ENCODE measurements at places on chromosomes 16 and 17.

DNA sequence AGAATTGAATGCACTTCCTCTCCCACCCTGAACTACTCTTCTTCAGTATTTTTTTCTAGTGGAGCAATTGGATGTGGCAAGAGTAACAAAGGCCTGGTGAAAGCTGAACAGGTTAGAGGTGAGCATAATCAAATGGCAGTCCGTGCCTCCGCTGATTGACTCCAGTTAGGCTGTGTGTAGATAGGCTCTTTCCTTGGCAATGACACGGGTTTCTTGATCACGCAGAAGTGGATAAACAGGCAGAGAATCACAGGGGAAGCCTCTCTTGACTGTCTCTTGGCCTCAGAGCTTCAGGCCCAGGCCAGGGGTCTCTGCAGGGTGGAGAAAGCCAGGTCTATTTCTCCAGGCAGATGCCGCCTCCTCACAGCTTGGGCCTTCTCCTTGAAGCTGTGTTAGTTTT is 4.2 kb downstream of the CD300LB start:
- no peak for DNase-seq

GRCh38 chr17:6163612-6164333 is 93.6 kb downstream of the WSCD1 start:
- DNase-seq = peak; percentile 22

DNA sequence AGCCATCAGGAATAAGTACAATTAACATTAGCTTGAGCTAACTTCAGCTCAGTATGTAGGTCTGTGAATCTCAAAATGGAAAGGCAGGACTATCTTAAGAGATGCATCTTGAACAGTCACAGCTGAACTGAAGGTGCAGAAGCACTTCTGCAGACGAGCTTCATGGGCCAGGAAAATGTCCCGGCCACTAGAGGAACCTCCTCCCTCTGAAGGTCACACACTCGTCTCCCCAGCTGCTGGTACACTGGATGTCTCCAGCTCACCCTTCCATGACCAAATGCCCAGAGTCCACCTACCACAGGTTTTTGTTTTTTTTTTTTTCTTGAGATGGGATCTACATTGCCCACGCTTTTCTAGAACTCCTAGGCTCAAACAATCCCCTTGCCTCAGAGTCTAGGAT is 33.2 kb downstream of the WDR59 start:
- DNase-seq = no peak

DNA sequence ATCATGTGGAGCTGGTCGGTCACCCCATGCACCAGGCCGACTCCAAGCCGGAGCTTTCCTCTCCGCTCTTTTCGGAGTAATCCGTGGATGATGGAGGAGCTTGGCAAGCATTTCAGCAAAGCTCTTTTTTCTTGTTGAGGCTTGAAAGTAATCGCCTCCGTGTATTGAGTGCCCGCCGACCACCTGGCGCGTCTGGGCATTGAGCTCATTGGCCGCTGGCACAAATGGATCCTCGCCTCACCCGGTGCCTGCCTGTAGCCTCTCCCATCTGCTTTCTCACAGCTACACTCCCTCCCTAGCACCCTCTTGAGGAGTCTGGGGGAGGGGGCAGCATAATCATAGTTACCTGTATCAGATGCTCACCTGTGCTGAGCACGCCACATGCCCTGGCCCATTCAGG is 148.9 kb downstream of the CMIP start:
- no peak for DNase-seq

DNA sequence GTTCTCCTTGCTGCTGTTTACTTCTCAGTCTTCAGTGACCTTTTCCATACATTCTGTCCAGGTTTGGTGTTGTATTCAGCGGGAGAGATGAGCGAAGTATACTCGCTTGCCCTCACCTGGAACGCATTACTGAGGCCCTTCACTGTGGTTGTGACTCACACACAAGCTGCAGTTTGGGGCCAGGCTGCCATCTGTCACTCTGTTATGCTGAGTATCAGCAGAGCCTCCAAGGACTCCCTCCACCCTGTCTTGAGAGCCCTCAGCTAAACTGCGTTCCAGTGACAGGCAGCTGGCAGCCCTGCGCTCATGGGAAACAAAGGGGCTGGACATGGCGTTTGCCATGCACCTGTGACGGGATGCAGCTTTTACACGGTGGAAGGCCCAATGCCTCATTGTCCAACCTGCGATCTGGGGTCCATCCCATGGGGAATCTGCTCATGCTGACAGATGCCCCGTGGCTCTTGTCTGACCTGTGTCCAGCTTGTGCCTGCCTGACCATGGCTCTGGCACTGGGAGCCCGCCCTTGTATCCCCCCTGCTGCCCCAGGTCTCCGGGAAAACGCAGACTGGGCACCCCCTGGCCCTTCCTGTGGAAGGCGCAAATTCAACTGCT is 6.5 kb upstream of the ZNF778 start:
- DNase-seq = no peak

- DNase-seq = no peak
Observed at GRCh38 chr16:66204756-66205155, 161.7 kb upstream of the CDH5 start.

GRCh38 chr17:64940055-64940454 is 20.8 kb upstream of the LRRC37A3 start:
- no peak for DNase-seq

Measured in LoVo (cell line).